ENCODE measurements at places on chromosomes 12 and 14.

DNA sequence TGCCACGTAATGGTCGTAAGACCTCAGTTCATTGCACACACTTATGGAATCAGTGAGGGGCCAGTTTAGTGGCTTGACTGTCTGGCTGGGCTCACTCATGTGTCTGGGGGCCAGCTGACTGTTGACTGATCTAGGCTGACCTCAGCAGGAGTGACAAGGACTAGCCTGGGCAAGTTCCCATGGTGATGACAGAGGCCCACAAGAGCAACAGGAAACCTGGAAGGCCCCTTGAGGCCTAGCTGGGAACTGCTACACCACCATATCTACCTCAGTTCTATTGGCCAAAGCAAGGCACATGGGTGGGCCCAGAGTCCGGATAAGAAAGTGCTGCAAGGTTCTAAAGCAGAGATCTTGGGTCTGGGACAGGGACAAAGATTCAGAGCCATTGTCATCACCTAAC, 21.3 kb upstream of the RFLNA start:
- DNase-seq: no peak

DNA sequence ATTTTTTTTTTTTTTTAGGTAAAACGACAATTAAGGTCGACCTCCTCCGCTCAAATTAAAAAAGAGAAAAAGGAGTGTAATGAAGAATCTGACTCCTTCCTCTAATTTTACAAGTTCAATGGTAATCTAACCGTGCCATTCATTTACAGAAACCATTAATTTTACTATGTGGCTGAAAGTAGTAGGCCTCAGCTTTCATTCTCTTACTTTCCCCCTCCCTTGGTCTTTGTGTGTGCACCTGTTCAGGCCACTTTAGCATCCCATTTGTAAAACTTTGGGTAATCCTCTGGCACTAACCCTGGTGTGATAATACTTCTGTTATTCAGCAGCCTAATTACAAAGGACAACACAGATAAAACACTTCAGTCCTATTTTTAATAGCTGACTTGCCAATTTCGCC, 128.1 kb downstream of the ASCL1 start:
- DNase-seq: no peak

DNA sequence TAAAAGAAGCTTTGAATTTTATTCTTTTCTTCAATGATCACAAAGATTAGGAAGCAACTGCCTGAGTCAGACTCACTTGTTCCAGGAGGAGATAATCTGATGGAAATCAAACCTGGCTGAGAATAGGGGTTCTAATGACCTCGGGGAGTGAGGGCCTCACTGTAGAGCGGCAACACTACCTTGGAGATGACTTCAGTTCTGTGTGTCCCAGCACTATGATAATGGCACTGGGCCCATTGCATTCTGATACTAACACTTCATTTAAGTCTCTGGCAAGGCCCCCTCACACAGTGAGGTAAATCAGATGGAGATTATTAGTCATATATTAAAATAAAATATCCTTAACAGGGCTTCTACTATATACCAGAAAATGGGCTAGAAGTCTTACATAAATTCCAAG, 233.3 kb upstream of the EGLN3 start:
- DNase-seq: no peak

GRCh38 chr14:95505030-95505589, 11.3 kb downstream of the SYNE3 start:
- no peak for DNase-seq

GRCh38 chr12:45429831-45430230, 213.9 kb downstream of the ANO6 start:
- DNase-seq: no peak

DNA sequence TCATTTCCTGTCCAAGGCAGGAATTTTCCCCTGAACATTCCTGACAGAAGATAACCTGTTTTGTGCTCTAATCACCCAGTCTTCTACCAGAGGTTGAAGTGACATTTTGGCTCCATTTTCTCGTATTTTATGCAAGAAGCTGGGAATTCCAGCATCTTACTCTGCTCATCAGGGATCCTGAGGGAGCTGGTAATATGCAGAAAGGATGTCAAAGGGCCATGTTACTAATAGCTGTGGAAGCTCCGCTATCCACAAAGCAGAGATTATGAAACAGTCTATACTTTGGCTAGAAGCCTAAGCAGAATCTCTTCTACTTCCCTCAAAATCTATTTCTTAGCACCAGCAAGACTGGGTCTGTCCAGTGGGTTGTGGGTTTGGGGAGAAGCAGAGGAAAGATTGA, 613.0 kb downstream of the DIO2 start:
- DNase-seq: no peak

GRCh38 chr12:104583301-104583700, 126.6 kb downstream of the CHST11 start:
- no peak for DNase-seq

- DNase-seq: no peak
Observed at GRCh38 chr12:91633734-91634357, 451.2 kb upstream of the DCN start.

DNA sequence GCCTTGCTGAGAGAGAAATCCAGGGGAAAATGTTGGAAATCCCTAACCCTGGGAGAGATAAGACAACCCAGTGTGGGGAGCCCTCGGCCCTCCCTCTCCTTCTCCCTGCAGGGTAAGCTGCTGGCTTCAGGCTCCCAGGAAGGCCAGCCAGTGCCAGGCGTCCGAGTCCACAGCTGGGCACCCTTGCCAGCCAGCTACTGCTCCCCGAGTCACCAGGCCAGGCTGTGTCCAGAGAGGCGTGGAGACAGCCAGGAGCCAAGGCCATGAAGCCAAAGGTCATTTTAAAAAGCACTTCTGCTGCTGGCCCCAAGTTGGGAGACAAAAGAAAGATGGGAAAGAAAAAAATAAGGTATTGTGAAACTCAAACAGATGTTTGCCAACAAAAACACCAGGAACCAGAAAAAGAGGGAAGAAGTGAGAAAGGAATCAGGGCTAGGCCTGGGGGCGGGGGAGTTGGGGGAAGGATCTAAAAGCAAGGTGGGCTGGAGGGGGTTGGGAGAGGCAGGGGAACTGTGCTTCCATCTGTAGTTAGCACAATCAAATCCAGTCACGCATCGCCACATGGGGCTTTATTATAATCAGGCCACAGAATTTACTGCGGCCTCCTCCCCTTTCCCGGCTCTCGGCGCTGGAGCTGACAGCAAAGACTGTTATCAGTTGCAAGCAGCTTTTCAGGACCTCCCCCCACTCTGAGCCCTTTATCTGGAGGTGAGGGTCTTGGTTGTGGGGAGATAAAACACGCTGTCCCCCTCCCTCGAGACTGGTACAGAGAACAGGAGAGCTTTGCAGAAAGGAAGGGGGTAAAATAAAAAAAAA, 33.5 kb downstream of the RBM19 start:
- DNase-seq: no peak

DNA sequence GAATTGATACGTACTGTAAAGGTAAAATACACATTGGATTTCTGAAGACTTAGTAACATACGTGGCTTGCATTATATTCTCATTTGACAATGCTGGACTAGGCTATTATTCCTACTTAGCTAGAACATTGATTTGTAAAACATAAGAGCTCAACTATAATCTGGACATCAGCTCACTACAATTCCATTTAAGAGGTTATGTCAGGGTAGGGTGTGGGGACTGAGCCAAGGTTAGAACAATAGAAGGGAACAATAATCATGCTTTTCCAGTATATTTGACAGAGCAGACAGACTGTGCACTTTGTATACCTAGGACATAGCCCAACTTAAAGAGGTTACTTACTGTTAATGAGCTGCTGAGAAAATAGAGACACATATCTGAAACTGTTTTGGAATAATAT, 10.8 kb downstream of the ZCRB1 start:
- no peak for DNase-seq

DNA sequence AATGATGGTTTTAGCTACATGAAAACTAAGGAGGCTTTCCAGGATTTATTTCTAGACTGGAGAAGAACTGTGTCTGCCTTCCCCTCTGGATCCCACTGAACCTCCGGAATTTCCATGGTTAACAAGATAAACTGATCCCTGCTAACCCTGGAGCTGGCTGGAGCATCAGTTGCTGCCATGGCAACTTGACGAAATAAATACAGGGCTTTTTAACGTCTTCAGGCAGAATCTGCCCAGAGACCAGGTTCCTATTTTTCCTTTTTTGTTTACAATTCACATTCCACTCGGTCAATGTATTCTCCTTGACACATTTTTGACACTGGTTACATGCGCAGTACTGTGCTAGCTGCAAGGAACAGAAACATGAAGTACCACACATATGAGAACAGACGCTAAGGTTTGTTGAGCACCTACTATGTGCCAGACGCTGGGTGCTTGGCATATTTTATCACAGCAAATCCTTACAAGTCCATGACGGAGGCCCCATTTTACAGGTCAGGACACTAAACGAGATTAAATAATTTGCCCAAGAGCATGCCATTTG, 1.7 kb downstream of the C14orf132 start:
- DNase-seq: no peak

DNA sequence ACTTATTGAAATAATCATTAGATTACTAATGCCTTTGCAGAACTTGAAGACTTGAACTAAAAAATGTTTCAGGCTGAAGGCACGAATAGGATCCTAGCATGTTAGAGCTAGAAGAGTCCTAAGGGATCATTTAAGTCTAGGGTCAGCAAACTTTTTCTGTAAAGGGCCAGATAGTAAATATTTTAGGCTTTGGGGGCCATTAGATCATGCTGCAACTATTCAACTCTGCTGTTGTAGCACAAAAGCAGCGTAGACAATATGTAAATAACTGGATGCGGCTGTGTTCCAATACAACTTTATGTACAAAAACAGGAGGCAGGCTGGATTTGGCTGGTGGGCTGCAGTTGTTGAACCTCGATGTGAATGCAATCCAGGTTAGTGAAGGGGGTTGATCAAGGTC, 221.7 kb downstream of the ATP23 start:
- no peak for DNase-seq

DNA sequence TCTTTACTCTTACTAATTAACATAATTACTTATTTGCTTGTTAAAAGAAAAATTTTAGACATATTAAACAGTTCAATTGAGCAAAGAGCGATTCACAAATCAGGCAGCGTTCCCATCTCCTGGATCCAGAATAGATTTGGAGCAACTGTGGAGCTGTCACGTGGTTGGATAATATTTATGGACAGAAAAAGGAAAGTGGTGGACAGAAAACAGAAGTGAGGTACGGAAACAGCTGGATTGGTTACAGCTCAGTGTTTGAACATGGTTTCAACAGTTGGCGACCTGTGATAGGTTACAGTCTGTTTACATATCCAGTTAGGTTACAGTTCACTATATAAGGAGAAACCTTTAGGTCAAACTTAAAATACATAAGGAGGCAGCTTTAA, 19.7 kb upstream of the FAM234B start:
- DNase-seq: no peak

DNA sequence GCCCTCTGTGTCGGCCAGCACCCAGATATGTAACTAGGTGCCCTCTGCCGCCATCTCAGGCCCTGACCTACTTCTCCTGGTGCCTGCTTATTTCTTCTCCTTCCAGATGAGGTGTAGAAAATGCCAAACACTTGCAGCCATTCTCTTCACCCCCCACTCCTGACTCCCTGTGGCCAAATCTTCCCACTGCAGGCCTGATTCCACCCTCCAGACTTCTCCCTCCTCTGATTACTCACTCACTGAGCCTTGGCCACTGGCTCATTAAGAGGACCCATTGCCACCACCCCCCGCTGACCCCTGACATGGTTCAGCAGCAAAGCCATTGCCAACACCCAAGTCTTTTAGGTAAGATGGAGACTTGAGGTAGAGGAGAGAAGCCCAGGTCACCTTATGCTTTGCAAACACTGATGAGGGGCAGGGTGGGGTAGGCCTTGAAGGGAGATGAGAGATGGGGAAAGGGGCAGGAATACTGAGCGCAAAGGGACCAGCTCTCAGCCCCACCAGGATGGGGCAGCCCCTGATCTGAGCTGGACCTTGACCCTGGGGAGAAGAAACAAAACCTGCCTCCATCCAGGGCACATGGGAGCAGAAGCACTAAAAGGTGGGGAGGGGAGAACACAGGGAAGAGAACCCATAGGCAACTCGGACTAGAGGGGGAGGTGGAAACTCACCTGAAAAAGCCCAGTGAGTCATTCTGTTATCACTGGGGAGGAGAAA, 25.1 kb upstream of the ANO2 start:
- no peak for DNase-seq

DNA sequence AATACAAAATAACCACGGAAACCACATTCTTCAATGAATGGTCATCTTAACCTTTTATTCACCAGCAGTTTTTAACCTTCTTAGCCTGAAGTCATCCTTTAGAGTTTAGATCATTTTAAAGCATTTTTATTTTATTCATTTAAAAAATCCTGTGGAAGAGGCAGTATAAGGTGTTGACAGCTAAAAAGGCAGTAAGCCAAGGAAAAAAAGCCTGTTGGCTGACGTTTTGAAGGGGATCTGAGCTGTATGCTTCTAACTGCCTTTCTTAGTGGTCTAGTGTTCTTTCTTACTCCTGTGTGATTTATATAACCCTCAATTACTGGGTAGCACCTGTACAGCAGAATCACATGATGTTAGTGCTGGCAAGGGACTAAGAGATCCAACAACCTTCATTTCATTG, 438.3 kb upstream of the SEL1L start:
- DNase-seq: no peak

GRCh38 chr14:52112336-52113018, 43.6 kb upstream of the NID2 start:
- no peak for DNase-seq

GRCh38 chr14:58667900-58668299, 30.1 kb downstream of the DACT1 start:
- DNase-seq: no peak

All from AG09309 (cell line).